Stimulated activated CD4-positive, alpha-beta T cell treated with anti-CD3 and anti-CD28 coated beads, Interleukin-2, amount 100 ng/mL, for 24 hours (primary cell): ENCODE measurements at places on chromosomes 6 and 20.

DNA sequence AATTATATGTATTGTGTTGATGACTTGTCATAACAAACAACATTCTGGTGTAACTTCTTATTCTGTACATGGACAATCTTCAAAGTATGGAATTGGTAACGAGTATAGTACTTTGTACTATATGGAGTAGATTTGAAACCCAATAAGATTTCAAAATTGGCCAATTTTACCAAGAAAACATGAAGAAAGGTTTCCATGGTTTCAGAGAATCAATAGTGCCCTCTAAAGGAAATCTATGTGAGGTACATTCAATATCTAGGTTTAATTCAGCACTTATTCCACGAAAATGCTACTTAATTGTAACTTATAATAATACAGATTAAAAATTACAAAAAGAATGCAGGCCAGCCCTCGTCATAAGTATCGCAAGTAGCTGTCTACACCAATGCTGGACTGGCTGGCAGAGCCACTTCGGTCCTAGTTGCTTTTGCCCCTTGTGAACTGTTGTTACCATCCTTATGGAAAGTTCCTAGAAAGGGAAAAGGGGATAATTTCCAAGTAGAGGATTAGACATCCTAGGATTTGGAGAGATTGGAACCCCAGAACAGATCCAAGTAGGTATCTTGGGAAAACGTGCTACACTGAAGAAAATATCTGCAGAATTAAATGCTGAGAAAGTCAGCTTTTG, 70.9 kb downstream of the LCA5 start:
- no peak for DNase-seq

DNA sequence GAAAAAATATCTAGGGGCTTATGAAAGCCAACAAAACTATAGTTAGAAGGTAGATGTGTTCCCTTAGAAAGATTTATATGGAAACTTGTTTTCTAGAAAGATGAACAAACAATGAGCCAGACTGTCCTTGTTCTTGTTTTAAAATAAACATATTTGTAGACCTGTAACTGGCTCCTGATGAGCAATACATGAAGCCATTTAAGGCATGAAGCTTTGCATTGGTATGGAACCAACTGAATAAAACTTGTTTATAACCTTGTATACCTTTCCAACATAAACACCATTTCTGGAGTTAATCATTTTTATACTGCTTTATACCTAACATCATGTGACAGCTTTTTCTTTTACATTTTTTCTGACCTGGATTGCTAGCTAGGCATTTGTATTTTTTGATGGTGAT, 247.8 kb downstream of the PRL start:
- no peak for DNase-seq

GRCh38 chr20:63056236-63057170, 49.7 kb upstream of the BHLHE23 start:
- DNase-seq: peak; percentile 58

GRCh38 chr20:15544742-15545141, 1028.5 kb downstream of the KIF16B start:
- no peak for DNase-seq

GRCh38 chr6:56851074-56851473, 103.8 kb upstream of the BEND6 start:
- DNase-seq: no peak

GRCh38 chr6:123635567-123635966, 1.2 kb downstream of the TRDN start:
- no peak for DNase-seq

DNA sequence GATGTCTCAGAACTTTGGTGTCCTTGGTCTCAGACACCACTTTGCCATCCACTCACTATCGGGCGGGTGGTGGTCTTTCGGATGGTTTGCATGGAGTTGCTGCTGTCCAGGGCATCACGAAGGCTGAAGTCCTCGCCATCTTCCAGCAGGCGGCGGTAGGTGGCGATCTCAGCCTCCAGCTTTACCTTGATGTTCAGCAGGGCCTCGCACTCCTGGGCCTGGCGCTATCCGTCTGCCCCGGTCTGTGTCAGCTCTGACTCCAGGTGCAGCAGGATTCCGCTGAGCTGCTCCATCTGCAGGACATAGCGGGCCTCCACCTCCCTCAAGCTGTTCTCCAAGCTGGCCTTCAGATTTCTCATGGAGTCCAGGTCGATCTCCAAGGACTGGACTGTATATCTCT, 36.0 kb downstream of the ZNF311 start:
- DNase-seq: no peak

DNA sequence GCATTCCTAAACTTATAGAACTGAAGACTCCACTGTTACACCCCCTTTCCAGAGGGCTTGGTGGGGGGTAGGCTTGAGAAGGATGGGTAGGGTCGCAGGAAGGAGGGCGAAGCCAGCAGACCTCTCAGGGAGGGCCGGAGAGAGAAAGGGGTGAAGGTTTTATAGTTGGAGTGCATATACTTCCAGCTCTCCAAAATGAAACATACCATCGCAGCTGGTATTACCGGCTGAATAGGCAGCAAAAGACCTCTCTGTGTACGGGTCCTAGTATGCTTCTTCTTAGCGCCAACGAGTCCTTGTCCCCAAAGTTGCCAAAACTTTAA, 1.0 kb upstream of the VGLL2 start:
- no peak for DNase-seq

GRCh38 chr6:121652726-121653623, 217.5 kb downstream of the GJA1 start:
- DNase-seq: no peak

GRCh38 chr20:44129911-44130718, 56.9 kb downstream of the JPH2 start:
- DNase-seq: no peak

DNA sequence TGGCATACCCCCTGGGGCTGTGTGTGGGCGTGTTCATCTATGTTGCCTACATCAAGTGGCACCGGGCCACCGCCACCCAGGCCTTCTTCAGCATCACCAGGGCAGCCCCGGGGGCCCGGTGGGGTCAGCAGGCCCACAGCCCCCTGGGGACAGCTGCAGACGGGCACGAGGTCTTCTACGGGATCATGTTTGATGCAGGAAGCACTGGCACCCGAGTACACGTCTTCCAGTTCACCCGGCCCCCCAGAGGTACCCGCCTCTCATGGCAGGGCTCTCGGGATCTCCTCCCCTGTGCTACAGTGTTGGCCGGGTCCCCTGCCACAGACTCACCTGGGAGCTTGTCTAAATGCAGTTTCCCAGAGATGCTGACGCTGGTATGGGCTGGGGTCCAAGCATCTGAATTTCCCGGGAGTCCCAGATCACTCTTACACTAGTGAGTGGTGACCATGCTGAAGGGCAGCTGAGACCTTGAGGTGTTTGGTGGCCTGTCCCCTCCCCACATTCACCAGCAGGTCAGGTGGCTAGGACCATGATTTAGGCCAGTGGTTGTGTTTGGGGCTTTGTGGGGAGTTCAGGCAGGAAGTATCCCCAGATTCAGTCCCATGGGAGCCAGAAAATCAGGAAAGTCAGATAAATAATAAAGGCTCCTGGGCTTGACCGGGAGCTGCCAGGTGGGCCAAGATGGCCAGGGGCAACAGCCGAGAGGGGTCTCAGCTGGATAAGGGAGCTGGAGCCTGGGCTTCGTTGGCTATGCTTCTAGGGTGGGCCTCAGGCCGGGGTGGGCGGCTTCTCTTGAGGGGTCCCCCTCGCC, 11.8 kb downstream of the ENTPD6 start:
- DNase-seq: no peak

- no peak for DNase-seq
These were observed 2.0 kb upstream of the TP53RK start for GRCh38 chr20:46691196-46691595.

- DNase-seq: no peak
These were observed 422.8 kb downstream of the EPM2A start for GRCh38 chr6:145312481-145312880.

- DNase-seq: no peak
These were observed 462.6 kb downstream of the TBC1D32 start for GRCh38 chr6:120871416-120872261.

DNA sequence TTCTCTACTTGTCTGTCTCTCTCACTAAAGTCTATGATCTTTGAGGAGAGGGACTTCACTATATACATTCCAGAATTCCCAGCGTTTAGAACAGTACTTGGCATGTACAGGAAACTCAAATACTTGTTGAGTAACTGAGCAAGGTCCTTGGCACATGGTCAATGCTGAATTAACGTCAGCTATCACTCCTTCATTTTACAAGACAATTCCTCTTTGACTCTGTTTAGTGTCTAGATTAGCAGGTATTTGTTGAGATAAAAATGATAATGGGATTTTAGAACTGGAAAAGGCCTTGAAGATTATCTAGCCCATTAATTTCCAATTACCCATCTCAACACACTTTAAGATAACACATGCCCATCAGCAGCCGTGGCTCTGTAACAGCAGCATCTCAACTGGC, 6.6 kb upstream of the GUCA1B start:
- DNase-seq: no peak

- no peak for DNase-seq
These were observed 289.3 kb downstream of the FARS2 start for GRCh38 chr6:5550631-5551030.

GRCh38 chr6:475314-475713, 83.8 kb downstream of the IRF4 start:
- DNase-seq: no peak

DNA sequence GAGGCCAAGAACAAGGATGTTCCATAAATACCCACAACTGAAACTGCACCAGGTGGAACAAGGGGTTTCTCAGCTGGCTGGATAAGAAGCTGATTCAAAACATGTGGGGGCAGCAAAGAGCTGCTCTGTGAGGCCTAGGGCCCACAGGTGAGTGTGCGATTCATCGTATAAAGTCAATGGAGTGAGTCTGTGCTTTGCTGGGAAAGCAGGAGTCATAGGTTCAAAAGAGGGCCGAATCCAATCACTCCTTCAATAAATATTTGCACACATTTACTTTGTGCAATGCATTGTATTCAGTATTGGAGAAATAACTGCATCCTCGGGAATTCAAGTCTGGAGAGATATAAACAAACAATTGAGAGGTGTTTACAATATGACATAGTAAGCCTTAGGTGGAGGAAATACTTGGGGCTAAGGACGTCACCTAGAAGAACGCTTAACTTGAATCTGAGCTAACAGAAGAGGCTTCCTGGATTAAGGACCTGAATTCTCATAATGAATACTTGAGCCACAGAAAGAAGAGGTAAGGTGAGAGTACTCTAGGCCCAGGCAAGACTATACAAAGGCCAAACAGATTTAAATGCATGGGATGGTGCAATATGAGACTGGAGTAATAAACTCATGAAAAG, 83.7 kb upstream of the TMEM30A start:
- no peak for DNase-seq

- DNase-seq: no peak
These were observed 5.1 kb downstream of the UBE2C start for GRCh38 chr20:45817376-45818194.

- DNase-seq: no peak
These were observed 170.0 kb downstream of the MOXD1 start for GRCh38 chr6:132231121-132231884.

GRCh38 chr6:169070506-169071176, 183.0 kb downstream of the THBS2 start:
- no peak for DNase-seq

DNA sequence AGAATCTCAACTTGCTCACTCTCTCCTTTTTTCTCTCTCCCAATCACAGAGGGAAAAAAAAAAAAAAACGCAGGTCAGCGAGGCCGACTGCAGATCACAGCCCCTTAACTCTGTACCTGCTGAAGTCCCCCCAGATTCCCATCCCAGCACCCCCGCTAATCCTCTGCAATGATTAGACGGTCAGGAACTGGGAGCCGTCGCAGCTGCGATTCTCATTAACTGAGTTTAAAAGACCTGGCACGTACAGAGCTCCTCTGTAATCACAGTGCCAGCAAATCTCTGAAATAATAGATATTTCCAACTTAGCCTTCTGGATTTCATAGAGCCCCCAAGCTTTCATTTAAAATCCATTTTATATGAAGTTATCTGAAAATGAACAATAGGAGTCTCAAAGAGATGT, 84.4 kb downstream of the ANKRD60 start:
- DNase-seq: no peak

DNA sequence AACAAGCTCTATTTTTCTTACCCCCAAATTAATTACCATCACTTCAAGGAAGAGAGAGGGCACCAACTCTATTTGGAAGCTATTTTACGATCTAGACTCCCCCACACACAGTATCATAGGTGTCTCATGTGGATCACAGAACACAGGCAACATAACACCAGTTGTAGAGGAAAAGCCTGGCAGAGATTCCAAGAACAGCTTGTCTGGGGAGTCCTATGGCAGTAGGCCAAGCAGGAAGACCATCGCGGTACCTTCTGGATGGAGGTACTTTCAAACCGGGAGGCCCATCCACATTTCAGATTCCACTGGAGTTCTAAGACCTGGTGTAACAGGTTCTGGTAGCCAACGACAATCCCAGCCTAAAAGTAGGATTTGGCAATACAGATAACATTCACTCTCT, 37.6 kb upstream of the SPDEF start:
- DNase-seq: no peak

GRCh38 chr20:7710440-7710839, 229.8 kb downstream of the HAO1 start:
- DNase-seq: no peak

DNA sequence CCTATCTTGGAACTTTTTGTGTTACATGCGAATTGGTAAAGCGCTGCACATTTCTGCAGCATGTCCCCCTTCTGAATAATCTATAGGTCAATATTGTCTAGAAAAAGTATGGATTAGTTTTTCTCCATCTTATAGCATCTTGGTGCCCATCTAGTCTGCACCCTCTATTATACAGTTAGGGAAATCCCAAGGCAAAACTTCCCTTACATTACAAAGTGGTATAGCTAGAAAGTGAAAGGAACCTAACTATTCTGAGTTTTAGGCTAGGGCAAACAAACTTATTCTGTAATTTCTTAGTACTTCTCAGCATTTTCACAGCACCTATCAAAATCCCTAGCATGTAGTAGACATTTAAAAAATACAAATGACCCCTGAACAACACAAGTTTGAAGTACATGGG, 133.5 kb upstream of the CCDC28A start:
- DNase-seq: no peak

- no peak for DNase-seq
These were observed 64.3 kb upstream of the BTBD3 start for GRCh38 chr20:11853359-11853758.

DNA sequence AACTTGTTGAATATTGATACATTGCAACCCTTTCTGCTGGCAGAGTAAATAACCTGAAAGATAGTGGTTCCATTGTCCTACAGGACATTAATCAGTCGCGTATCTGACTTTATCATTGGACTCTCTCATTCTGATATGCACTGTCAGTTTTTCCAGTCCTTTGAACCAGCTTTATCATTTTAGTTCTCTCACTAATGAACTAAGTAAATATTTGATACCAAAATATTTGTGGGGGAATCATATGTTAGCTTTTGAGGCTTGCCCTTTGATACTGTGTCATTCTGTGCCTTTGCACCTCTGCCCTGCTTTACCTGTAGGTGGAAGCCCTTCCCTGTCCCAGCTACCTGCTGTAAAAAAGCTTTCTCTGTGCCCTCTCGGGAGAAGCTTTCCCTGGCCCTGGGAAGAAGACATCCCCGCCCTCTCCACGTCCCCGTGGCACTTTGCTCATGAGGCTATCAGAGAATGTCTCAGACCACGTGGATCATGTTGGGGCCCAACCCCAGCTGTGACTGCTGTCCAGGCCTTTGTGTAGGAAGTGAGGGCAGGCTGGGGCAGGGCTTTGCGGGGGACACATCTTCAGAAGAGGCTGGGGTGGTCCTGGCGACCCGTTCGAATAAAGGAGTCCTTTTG, 117.8 kb upstream of the NXT1 start:
- no peak for DNase-seq

GRCh38 chr6:170102038-170102437, 188.8 kb downstream of the DLL1 start:
- no peak for DNase-seq
